Foreskin fibroblast (primary cell): ENCODE measurements at places on chromosomes 1 and 21.
A peak's percentile ranks its signal among the peaks of the same experiment; 100 is the strongest.

GRCh38 chr1:205410581-205411298, 11.1 kb downstream of the LEMD1 start:
- DNase-seq = no peak

DNA sequence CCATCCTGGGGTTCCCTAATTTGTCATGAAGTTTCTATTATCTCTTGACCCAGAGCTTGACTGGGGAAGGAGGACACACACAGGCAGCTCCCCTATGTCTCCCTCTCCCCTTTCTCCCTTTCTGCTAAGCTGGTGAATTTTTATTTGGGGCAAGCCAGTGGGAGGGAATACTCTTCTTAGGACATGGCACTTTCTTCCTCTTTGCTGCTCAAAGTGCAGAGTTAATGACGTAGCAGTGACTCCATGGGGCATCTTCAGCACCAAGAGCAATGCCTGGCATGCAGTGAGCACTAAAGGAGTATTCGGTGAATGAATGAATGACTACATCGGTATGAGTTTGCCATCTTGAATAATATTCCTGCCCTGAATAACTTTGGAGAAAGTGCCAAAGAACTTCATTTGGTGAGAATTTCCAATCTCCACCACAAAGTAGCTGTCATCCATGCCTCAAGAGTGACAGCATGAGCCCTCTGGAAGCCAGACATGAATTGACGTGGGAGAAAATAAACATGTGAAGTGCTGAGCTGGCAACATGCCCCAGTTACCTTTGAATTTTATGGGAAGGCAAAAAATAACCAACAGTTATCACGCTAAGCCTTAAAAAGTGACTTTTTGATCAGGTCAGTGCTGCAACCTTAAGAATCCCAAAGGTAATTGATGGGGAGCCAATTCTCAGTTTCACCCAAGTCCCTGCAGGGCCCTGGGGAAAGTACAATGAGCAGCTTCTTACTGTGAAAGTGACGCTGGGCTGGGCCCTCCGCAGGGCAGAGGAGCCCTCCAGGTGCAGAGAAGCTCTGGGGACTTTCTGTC, 22.1 kb upstream of the ATF3 start:
- DNase-seq = no peak

GRCh38 chr1:185083818-185084217, 38.5 kb downstream of the RNF2 start:
- DNase-seq = no peak

- DNase-seq = no peak
Observed at GRCh38 chr1:160885042-160885441, at the start of gene ITLN1. ITLN1 (minus strand) TSS chr1:160885180; CDS start chr1:160884877, 303 bp downstream.

GRCh38 chr21:17387030-17387617, 125.7 kb upstream of the CXADR start:
- DNase-seq = peak; percentile 76
